Stimulated activated CD8-positive, alpha-beta memory T cell treated with anti-CD3 and anti-CD28 coated beads, Interleukin-2, amount 100 ng/mL, for 1 hour (primary cell): ENCODE measurements at places on chromosomes 7 and 10.

DNA sequence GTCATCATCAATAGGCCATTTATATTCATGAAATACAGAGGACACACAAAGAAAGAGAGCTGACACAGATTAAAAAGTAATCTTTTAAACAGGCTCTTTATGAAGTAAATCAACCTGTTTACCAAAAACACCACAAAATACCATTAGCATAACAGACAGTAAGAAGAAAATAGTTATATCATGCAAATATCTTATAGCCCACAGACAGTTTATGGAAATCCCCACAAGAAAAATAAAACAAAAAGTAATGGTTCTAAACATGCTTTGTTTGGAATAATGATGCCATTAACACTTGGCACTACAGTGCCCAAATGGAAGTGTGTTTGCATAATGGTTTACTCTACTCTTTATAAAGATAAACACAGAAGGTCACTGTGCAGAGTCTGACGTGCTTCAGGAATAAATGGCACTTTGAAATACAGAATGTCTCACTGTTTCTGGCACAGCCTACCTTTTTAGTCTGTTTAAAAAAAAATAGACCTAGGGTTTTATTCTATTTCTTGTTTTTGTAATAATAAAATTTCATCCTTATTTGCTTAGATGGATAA lies 30.1 kb downstream of the SEMA3D start:
- DNase-seq: no peak

GRCh38 chr7:141209454-141209853 lies 135.6 kb downstream of the TMEM178B start:
- no peak for DNase-seq

GRCh38 chr10:110067960-110068770 lies 60.4 kb downstream of the ADD3 start:
- no peak for DNase-seq

GRCh38 chr7:151286148-151286547 lies 37.7 kb upstream of the SMARCD3 start:
- no peak for DNase-seq

DNA sequence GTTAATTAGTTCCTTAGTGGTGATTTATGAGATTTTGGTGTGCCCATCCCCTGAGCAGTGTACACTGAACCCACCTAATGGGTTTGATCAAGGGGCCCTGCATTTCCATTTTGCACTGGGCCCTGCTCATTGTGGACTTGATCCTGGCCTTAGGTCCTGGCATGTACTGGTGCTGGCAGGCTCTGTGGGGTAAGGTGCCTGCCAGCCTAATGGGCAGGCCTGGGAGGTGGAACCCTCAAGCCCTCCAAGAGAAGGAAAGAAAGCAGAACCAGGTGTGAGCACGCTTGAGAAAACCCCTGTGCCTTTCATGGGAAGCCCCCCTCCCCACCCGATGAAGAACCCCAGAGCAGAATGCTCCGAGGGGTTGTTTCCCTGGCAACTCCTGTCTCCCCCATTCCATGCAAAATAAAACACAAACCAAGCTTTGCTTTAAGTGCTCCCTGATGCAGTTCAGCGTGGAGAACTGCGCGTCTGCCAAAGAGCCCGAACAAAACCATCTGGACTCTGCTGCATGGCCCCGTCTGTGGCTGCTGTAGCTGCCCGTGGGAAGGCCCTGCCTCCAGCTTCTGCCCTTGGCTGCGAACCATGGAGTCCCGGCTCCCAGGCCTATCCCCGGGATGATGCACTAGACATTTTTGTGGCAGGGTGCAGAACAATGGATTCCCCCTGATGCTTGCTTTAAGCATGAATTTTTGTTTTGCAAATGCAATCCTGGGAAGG lies 123.3 kb downstream of the PRPF18 start:
- no peak for DNase-seq

- DNase-seq: no peak
Measured at GRCh38 chr7:69906283-69906995, 308.2 kb downstream of the AUTS2 start.

DNA sequence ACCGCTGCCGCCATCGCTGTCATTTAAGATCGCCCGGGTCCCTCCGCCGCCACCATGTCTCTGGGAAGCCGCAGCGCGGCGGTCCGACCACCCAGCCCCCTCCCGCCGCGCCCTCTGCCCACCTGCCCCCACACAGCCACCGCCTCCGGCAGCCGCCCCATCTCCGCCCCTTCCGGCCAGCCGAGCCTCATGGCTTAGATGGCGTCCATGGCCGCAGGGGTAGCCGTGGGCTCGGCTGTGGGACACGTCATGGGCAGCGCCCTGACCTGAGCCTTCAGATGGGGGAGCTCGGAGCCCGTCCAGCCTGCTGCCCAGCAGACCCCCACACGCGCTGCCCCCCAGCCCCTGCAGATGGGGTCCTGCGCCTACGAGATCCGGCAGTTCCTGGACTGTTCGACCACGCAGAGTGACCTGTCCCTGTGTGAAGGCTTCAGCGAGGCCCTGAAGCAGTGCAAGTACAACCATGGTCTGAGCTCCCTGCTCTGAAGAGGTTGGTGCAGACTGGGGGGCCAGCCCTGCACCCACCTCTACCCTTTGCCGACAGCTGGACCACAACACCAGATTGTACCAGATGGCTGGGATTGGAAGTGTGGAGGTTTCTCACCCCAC lies 38.0 kb upstream of the TARP start:
- no peak for DNase-seq

DNA sequence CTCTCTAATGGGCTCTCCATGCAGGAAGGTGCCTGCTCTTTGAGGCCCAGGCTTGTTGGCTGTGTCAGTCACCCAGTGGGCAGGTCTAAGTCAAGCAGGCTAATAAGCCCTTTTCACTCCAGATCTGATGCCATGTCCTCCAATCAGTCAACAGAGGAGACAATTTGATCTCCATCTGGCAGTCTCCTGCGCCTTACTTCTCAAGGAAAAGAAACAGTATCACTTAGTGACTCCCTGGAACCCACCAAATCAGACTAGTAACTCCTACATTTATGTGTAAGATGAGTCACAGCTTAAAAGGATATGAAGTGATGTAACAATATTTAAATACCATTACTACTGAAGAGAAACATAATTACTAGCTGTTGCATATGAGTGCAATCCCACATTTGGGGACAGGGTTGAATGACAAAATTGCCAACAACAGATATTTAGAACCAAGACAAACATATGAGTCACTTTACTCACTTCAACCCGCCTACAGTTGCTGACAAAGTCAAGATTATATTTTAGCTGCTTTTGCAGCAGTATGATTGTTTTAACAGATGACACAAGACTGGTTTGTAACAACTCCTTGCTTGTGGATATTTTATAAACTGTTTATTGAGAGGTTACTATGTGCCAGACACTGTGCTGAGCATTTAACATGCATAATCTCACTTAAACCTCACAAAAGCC lies 72.1 kb downstream of the USP6NL start:
- no peak for DNase-seq

- no peak for DNase-seq
Measured at GRCh38 chr10:103626178-103626577, 132.7 kb downstream of the NEURL1 start.

DNA sequence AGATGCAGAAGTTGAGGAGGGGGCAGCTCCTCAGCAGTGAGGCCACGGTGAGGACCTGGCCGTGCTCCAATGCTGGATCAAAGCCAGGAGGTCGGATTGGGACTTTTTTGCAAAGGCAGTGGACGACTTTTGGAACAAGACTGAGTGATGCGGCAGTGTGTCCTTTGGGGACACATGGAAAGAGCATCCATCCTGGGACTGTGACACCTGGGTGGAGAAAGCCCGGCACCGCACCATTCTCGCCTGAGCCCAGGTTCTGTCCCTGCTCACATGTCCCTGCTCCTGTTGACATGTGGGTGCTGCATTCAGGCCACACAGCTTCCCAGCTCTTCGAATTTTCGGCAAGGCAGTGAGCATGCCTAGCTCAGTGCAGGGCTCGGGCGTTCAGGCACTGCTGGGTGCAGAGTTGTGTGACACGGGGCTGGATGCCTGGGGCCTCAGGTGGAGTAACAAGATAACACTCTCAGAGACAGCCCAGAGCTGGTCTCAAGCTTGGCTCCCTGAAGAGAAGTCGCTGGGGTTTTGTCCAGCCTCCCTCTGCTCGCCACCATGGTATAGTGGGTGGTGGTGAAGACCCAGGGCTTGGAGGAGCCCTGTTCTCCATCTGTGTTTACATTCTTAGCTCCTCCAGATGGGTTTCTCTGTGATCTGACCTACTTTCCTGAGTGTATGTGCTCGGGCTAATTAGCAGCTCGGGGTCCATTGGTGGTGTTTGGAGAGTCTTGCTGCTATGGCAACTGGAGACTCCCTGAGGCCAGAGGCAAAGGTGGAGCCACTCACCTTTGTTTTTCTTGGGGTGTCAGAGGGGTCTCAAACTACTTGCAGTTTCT lies 111.7 kb upstream of the BTBD16 start:
- no peak for DNase-seq

- no peak for DNase-seq
Measured at GRCh38 chr7:146004805-146005204, 111.8 kb upstream of the CNTNAP2 start.

DNA sequence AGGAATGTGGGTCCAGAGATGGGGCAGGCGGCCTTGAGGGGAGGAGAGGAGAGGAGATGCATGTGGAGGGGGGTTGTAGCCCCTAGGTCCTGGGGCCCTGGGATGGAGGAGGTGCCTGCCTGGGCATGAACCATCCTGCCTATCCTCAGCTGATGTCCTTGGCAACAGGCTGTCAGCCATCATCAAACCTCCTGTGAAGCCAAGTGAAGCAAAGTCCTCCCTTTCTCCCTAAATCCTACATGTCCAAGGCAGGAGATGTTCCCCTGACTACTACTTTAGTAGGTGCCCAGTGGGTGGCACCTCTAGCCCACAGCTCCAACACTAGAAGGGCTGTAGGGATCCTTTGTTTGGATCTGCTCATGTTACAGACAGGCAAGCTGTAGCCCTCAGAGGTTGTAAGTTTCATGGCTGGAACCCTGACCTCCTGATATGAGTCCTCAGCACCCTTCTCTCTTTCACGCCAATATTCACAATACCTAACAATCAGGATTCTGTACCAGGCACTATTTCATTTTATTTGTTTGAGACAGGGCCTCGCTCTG lies 66.6 kb upstream of the SYPL1 start:
- no peak for DNase-seq

GRCh38 chr7:40582539-40582938 lies 447.7 kb downstream of the SUGCT start:
- no peak for DNase-seq

DNA sequence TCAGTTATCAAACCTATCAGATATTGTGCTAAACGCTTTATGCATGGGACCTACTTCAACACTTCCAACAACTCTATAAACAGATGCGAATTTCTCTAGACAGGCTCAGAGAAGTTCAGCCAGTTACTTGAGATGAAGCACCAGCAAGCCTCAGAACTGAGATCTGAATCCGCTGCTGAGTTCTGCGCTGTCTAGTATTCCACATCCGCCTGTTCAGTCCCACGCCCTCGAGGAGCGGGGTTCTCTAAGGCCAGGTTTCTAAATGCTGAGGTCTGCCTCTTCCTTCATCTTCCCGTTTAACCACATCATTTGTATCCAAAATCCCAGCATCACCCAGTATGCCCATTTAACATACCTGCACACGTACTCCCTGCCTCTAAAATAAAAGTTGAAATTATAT lies 297.8 kb upstream of the ZNF32 start:
- DNase-seq: no peak

DNA sequence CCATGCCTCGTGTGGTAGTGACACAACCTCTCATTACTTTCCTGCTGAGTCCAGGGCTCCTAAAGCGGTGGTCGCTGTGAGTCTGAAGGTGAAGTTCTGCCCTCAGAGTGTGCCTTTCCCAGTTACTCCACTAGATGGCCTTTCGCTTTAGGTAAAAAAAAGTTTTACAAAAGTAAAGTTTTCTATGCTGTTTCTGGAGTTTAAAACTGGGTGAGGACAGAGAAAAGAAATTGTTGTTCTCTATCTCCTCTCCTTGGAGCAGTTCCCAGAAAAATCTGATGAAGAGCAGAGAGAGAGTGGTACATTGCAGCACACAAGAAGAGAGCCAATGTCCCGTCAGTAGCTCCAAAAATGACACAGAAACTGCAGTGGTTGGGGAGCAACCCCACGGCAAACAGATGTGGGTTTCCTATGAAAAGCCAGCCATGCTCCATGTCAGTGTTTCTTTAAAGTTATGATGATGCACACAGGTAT lies 257.1 kb downstream of the GLI3 start:
- no peak for DNase-seq

DNA sequence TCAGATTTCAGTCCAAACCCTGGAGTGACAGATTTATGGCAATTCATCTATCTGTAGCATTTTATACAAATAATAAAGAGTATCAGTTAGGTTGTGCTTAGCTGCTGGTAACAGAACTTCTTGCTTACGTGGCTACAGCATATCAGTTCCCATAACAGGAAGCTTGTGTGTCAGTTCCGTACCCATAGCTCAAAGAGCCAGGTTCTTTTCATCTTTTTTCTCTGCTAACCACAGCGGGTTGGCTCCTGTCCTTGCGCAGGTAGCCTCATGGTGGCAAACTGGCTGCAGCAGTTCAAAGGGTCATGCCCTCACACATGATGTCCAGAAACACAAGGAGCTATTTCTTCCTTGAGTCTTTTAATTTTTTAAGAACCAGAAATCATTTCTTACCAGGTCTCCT lies 1041.8 kb downstream of the GATA3 start:
- DNase-seq: no peak

DNA sequence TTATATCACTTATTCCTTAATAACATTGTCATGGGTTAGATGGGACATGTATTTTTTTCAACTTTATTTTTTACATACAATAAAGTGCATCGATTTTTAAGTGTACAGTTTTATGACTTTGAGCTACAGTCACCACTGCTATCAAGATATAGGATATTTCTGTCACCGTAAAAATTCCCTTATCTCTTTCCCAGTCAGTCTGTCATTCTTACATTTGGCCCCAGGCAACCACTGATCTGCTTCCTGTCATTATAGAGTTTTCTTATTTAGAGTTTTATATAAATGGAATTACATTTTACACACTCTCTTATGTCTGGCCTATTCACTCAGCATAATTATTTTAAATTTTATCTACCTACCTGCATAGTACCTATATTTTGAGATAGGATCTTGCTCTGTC lies 145.2 kb downstream of the AUTS2 start:
- no peak for DNase-seq

GRCh38 chr7:101952355-101953247 lies 135.2 kb downstream of the CUX1 start:
- DNase-seq: no peak

GRCh38 chr7:133330085-133330484 lies 77.2 kb downstream of the EXOC4 start:
- no peak for DNase-seq

- DNase-seq: no peak
Measured at GRCh38 chr10:2120746-2121145, 383.4 kb upstream of the ADARB2 start.

DNA sequence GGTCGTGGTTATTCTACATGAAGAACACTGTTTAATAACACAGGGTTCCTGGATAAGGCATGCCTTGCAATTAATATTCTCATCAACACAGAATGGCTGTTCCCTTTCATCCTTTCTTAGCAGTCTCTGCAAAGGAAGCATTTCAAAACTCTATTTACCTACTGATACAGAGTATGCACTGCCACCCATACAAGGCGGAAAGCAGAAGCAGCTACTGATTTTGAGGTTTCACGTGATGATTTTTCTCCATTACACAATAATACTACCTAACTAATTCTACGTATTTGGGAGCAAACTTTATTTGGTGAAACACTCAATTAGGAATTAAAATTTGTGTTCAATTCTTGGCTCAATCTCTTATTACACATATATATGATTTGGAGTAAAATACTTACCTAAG lies 43.0 kb upstream of the COL1A2 start:
- no peak for DNase-seq

- no peak for DNase-seq
Measured at GRCh38 chr7:75658802-75659201, 79.9 kb downstream of the HIP1 start.

- DNase-seq: no peak
Measured at GRCh38 chr7:96657347-96658021, 52.2 kb downstream of the SEM1 start.

GRCh38 chr10:21317902-21318301 lies 207.6 kb downstream of the SKIDA1 start:
- DNase-seq: no peak
